ENCODE measurements at places on chromosomes 3 and 15.

DNA sequence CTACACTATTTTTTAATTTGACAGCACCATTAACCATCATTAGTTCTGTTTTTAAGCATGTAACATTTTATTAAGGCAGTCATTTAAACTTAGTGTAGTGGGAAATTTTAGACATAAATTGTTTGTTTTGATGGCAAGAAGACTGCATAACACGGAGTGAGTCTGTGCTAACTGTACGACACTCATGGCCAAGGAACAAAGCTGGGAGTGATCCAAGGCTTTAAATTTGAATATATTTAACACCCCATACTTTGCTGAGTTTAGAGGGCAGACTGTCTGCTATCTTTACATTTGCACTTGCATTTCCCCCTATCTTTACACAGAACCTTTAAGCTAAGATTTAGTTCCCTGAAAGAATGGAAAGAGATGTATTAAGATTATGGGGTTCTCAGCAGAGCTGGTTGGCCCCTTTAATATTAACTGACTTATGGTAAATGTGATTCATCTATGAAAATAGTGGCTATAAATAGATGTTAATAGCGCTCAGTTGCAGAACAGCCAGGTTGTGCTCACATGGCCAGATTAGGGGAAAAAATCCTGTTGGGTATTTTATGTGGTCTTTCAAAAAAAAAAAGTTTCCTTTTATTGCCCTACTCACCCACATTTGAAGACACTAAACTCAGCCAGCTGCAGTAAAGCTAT, 120.7 kb downstream of the CMSS1 start:
- no peak for DNase-seq

GRCh38 chr3:55490276-55490913, 3.3 kb upstream of the WNT5A start:
- DNase-seq, result no peak

GRCh38 chr3:194007592-194008337, 128.2 kb upstream of the HES1 start:
- DNase-seq, result no peak

- DNase-seq, result no peak
Measured at GRCh38 chr3:150174179-150174578, 203.5 kb upstream of the PFN2 start.

- DNase-seq, result peak; percentile 58
Measured at GRCh38 chr3:141278196-141279076, 46.8 kb downstream of the PXYLP1 start.

GRCh38 chr3:146625186-146625775, 20.1 kb upstream of the PLSCR5 start:
- no peak for DNase-seq

DNA sequence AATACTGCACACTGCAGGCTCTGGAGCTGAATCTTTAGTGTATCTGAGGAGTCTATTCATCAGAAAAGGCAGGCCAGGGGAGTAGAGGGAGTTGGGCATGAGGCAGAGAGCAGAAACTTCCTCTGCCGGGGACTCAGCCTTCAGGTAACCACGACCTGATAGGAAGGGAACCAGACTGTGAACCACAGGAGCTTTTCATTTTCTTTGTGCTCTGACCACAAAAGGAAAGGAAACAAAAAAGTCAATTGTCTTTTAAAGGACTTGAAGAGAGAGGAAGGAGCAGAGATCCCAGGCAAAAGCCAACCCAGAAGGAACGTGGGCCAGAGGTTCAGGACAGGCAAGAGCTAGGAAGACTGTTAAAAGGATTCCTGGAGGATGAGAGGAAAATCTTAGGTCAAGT, 573.3 kb downstream of the EPHB1 start:
- no peak for DNase-seq

- DNase-seq, result no peak
Measured at GRCh38 chr15:81293728-81294515, 30.0 kb downstream of the STARD5 start.

DNA sequence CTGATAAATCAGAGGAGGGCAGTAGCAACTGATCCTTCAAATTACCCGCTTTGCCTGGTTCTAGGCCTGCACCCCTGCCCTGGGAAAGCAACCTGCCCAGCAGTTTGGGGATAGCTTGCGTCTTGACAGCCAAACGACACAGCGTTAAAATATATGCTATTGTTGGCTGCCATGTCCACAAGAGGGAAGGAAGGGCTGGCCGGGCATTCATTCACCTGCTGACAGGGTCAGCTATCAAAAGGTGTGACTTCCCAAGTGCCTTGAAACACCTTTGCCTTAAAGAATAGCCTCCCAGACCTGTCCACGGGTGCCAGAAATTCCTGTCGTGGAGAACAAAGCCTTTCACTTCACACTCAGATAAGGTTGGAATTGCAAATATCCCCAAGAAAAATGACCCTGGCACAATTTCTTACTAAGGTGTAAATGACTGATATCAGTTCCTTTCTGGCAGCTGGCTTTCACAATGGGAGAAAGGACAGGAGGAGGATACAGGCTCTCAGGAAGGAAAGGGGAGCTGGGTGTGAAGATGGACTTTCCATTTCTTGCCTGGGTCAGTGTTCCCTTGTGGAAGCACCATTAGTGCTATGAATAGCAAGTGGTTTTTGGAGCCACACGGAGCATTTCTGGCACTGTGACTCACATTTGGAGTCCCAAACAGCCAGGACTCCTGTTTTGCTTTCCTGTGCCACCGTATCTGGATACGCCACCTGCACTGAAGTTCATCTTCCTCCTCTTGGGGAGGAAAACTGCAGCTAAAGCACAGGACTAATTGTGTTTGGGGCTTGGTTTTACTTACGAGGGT, 19.2 kb downstream of the ALDH1A3 start:
- no peak for DNase-seq

GRCh38 chr3:3817865-3818264, 18.6 kb downstream of the LRRN1 start:
- DNase-seq, result no peak

DNA sequence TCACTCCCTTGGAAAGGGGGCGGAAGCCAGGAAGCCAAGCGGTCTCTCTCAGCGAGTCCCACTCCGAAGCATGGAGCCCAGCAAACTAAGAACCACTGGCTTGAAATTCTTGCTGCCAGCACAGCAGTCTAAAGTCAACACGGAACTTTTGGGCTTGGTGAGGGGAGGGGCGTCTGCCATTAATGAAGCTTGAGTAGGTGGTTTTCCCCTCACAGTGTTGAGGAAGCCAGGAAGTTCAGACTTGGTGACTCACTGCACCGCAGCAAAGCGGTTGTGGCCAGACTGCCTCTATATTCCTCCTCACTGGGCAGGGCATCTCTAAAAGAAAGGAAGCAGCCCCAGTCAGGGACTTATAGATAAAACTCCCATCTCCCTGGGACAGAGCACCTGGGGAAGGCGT, 665.4 kb upstream of the CBLB start:
- no peak for DNase-seq

DNA sequence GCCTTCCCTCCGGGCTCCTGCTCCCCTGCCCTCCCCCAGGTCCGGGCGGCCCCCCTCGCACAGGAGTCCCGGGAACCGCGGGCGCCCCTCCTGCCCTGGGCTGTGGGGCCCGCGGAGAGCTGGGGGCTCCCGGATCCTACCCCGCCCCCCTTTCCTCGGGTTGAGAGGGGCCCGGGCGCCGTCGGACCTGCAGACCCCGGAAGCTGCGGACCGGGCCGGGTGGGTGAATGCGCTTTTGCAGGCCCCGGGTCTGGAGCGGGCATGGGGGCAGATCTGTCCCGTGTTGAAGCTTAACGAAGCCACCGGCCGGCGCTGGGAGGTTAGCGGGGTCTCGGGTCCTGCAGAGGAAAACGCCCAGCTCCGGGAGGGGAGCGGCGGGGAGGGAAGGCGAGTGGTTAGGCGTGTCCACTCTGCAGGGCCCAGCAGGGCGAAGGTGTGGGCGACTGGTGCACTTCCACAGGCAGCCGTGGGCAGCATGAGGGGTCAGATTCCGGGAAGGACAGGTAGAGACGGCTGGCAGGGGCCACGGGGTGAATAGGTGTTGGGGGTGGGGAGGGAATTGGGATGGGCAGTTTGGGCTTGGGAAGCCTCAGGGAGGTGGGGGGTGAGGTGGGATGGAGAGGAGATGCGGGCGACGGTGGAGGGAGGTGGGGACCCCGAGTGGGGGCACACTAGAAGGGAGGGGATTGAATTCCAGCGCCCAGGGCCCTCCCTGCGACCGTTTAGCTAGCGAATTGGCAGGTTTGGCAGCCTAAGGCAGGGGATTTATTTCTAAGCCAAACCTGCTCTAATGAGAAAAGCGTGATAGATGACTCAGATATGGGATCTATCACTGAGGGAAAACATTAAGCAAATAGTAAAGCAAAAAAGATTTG, 635 bp downstream of the CD276 start:
- no peak for DNase-seq

DNA sequence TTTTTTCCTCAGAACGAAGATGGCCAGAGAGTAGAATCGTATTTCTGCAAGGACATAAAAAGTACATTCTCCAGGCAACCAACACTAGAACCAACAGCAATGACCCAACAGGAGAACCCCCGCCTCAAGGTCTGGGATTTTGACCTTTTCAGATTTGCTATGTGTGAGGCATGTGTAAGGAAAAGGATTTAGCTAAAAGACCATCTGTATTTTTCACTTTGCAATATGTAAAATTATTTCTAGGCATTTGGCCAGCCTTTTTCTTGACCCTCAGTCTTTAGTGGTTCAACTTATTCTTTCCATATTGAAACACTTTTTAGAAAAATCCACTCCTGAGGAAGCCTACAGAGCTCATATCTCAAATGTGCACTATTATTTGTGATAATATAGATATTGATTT, 219.2 kb upstream of the GOLGA6L4 start:
- no peak for DNase-seq

- DNase-seq, result no peak
Measured at GRCh38 chr3:188819939-188820338, 351.8 kb upstream of the TPRG1 start.

- no peak for DNase-seq
Measured at GRCh38 chr3:122301063-122301462, 24.0 kb upstream of the CSTA start.

- no peak for DNase-seq
Measured at GRCh38 chr3:63955036-63955650, 43.0 kb upstream of the SCAANT1 start.

DNA sequence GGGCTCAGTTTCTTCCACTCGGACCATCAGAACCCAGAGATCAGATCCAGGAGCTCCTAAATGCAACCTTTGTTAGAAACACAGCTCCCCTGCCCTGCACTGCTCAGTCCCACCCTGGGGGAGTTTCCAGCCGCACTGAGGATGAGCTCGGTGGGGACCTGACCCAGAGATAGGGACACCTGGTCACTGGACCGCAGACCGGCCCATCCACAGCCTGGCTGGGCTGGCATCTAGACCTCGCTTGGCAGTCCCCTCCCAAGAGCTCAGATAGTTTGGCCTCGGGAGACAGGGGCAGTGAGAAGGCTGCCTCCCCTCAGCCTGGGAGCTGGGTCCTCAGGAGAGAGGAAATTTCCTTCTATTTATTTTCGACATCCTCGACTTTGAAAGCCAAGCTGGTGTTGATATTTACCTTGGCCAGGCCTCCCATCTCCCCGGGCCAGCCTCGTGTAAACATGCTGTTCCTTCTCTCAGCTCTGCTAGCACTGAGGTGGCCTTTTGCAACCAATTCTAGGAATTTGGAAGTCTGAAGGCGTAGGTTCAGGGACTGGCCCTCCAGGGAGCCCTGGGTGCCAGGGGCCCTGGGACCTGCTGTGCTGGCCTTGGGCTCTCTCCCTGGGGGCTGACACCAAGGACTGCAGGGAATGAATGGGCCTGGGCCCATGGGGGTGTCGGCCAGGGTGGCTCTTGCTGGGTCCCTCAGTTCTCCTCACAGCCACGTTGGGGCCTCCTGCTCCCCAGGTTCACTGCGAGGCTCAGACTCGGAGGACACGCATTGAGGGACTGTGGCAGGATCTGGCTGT, 90.1 kb downstream of the VGLL4 start:
- DNase-seq, result peak; percentile 86

DNA sequence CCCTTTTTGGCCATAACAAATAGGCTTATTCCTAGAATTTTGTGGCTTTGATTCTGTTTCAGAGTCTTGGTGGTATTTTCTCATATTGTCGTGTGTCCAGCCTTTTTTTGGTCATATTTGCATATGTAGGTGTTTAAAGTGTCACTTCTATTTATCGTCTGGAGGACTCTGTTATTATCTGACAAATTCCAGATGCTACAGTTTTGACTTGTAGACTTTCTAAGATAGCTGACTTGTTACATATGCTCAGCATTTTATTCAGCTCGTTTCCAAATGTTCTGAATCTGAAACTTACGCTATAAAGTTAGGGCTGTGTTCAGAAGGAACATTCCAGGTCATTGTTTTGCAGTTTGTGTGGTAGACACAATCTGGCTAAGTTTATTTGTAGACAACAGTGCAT, 1.9 kb downstream of the PPP4R2 start:
- no peak for DNase-seq

- DNase-seq, result no peak
Measured at GRCh38 chr3:193194371-193194770, 46.7 kb upstream of the PLAAT1 start.

DNA sequence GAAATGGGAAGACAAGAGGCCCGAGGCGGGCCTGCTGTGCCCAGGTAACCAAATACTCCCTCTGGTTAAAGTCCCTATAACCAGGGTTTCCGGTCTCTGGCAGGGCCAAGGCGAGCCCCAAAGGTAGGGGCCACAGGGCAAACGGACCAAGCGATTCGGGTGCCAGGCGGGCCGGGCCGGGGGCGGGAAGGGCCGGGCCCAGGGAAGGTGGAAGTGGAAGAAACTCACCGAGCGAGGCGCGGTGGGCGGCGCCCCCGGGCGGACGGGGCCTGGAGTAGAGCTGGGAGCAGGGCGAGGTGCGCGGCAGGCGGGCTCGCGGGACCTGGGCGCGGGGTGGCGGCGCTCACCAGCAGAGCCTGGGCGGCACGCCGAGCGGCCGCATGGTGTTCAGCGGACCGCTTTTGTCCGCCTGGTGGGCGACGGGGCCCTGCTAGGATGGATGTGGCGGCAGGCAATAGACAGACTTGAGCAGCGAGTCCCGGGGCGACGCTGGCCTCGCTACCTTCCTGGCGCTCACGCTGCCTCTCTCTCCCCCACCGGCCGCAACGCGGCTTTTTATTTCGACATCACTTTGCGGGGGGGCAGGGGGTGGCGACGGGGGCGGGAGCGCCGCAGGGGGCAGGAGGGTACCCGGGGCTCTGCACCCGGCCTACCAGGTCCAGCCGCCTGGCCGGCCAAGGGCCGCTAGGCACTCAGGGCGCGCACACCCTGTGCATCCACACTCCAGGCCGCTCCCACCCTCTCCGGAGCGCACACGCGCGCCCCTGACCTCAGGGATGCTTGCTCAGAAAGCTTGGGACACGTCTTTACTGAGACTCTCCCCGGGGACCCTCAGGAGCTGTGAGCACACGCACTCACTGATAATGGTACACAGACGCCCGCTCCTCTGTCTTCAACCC, at the start of gene GATA2:
Gene GATA2 (minus strand): TSS at position 531 of the 899 bp plus-strand sequence. CDS start 6,170 bp downstream, outside the sequence.
- no peak for DNase-seq

DNA sequence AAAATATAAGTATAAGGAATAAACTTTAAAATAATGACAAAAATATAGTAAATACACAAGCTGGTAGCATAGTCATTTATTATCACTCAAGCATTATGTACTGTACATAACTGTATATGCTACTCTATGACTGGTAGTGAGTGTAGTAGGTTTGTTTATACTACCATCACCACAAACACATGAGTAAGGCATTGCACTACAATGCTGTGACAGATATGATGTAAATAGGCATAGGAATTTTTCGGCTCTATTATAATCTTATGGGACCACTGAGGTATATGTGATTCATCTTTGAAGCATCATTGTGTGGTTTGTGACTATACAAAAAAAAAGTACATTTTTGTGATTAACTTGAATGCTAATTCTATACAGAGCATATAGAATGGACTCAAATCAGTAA, 35.3 kb upstream of the FBN1 start:
- DNase-seq, result no peak

GRCh38 chr3:156776031-156776430, 50.1 kb upstream of the LEKR1 start:
- DNase-seq, result no peak

Data from right atrium auricular region (tissue), 2 donors.